ENCODE measurements at places on chromosomes 2 and 18.

GRCh38 chr2:70480468-70480867 is 73.2 kb downstream of the TGFA start:
- H3K4me3 ChIP-seq: no peak overlapping the region
- no peak overlapping the region for H3K27ac ChIP-seq
- DNase-seq: no peak
- peaks cover 13% of the 10 kb centered on the region for H3K27me3 ChIP-seq
- H3K36me3 ChIP-seq: no peaks in the 10 kb centered on the region

- H3K36me3 ChIP-seq: no peaks in the 10 kb centered on the region
- H3K27me3 ChIP-seq: no peaks in the 10 kb centered on the region
- DNase-seq: no peak
Measured at GRCh38 chr2:154911729-154912128, 213.2 kb downstream of the KCNJ3 start.

- H3K36me3 ChIP-seq: no peaks in the 10 kb centered on the region
- peaks cover 2% of the 10 kb centered on the region for H3K4me1 ChIP-seq
- H3K4me3 ChIP-seq: no peak overlapping the region
- no peak for DNase-seq
Measured at GRCh38 chr2:74347303-74347702, 4.1 kb upstream of the SLC4A5 start.

DNA sequence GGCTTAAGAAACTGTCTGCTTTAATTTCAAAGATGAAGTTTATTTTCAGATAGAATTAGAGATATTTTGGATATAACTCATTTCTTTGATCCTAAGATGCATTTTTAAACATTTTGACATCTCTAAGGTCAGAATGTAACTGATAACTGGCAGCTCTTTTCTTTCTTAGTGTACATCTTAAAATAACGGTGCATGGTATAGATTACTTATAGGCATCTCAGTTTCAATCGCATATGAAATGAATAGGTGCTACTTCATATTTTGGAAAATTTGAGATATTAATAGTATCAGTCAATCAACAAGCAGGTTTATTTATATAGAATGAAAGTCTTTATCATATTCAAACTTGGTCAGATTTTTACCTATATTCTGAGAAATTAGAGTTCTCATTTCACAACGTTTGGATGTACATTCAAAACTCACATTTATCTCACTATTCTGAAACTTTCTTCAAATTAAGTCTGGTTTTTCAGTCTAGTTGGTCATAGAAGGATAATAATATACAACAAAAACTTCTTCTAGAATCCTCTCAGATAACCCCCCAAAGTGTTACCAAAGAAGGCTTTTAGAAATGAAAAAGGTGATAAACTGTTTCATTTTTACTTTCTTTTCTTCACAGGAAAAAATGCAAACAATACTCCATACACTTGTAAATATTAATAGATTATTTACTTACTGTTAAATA is 122.8 kb upstream of the WDSUB1 start:
- peaks cover 2% of the 10 kb centered on the region for H3K36me3 ChIP-seq
- no peaks in the 10 kb centered on the region for H3K27me3 ChIP-seq

GRCh38 chr18:47775961-47776360 is 154.5 kb downstream of the SMAD2 start:
- H3K4me3 ChIP-seq: no peak overlapping the region
- peaks cover 8% of the 10 kb centered on the region for H3K27me3 ChIP-seq
- no peak overlapping the region for H3K27ac ChIP-seq

DNA sequence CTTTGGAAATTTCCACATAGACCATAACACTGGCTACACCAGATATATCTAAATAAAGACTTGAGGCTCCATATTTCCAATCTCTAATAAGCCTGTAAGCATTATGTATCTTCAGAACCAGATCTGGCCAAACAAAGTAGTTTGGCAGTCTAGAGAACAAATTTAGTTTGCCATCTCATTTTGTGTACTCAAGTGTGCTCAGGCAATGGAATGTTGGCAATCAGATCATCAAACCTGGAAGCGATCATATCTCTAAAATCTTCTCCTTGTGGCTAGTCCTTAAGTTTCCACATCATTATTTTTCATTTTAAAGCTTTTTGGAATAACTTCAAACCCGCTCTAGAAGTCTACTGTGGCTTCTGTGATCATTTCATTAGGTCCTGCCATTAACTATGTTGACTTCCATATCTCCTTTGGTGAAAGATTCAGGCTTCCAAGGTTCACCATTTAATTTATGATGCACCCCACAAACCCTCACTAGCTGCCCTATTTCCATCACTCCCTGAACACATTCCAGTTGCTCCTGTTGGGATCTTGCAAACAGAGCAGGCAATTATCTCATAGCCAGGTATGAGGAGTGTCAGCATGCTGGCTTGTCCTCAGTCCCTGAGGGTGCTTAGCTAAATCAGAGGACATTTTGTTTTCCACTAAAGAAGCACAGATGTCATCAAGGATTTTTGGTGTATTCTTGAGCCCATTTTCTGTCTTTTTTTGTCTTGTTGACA is 46.2 kb downstream of the WDR75 start:
- no peak overlapping the region for H3K4me3 ChIP-seq
- H3K4me1 ChIP-seq: no peaks in the 10 kb centered on the region

GRCh38 chr2:150853263-150853662 is 365.8 kb upstream of the RND3 start:
- DNase-seq: no peak
- H3K4me3 ChIP-seq: no peak overlapping the region
- no peaks in the 10 kb centered on the region for H3K27me3 ChIP-seq

- H3K4me1 ChIP-seq: peaks cover 31% of the 10 kb centered on the region
- H3K27me3 ChIP-seq: no peaks in the 10 kb centered on the region
Measured at GRCh38 chr2:203824057-203824456, 43.5 kb upstream of the CTLA4 start.

DNA sequence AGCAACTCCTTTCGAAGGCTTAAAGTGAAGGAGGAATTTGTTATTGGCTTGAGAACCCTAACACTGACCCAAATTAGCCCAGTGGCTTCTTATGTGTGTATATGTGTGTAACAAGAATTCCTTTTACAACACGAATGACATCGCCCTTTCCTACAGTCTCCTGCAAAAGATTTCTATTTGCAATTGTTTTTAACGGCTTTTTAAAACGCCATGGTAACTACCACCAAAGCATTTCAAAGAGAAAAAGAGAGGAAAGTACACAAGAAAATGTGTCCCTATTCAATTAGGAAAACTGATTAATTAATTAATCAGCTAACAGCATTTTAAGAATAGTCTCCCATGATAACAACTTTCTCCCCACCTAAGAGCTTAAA is 58.1 kb downstream of the PAX3 start:
- peaks cover 43% of the 10 kb centered on the region for H3K27me3 ChIP-seq
- H3K4me1 ChIP-seq: no peaks in the 10 kb centered on the region
- H3K36me3 ChIP-seq: no peaks in the 10 kb centered on the region

GRCh38 chr2:216572582-216573578 is 60.3 kb upstream of the IGFBP2 start:
- H3K27me3 ChIP-seq: peaks cover 15% of the 10 kb centered on the region
- H3K27ac ChIP-seq: no peak overlapping the region
- H3K36me3 ChIP-seq: no peaks in the 10 kb centered on the region
- DNase-seq: no peak
- H3K4me1 ChIP-seq: no peaks in the 10 kb centered on the region

- no peaks in the 10 kb centered on the region for H3K36me3 ChIP-seq
- no peak overlapping the region for H3K4me3 ChIP-seq
- H3K27me3 ChIP-seq: peaks cover 4% of the 10 kb centered on the region
- no peak for DNase-seq
- H3K4me1 ChIP-seq: peaks cover 22% of the 10 kb centered on the region
Measured at GRCh38 chr2:65388596-65389390, 43.6 kb downstream of the SPRED2 start.

DNA sequence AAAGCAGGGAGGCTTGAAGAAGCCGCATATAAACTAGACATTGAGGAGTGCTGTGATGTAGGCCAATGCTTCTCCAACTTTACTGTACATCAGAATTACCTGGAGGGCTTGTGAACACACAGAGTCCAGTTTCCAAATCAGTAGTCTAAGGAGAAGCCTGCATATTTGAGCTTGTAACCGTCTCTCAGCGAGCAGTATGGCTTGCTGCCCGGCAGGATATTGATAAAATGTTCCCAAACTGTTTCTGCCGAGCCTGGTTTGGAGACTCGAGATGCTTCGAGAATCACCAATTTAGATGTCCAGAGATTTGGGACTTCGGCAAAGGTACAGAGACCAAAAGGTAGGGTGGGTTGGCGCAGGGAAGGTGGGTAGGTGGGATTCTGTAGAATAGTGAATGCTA is 11.0 kb upstream of the RAB31 start:
- H3K27me3 ChIP-seq: peaks cover 41% of the 10 kb centered on the region
- peaks cover 21% of the 10 kb centered on the region for H3K4me1 ChIP-seq
- H3K27ac ChIP-seq: no peak overlapping the region
- H3K36me3 ChIP-seq: no peaks in the 10 kb centered on the region

DNA sequence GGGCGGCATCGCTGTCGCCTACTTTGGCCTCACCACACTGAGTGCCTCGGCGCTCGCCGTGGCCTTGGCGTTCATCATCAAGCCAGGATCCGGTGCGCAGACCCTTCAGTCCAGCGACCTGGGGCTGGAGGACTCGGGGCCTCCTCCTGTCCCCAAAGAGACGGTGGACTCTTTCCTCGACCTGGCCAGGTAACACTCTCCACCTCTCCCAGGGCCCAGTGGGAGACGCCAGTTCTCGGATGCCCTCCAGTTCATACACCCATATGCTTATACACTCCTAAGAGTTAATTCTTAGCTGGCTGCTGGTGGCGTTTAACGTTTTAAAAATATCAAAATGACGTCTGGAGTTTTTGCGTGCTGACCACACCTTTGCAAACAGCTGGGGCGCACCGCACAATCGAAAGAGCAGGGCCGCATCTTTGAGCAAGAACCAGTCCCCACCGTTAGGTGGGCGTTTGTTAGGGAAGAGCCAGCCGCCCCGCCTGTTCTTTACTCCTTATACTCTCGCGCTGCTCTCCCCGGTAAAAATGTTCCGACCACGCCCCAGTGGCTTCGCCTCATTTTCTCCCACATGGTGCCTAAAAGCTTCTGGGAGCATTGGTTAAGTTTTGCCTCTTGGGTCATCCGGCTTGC is 899 bp downstream of the SLC1A4 start:
- H3K4me1 ChIP-seq: peaks cover 74% of the 10 kb centered on the region
- peak overlapping the region; percentile 94 for H3K4me3 ChIP-seq
- H3K27ac ChIP-seq: peak overlapping the region; percentile 69
- peaks cover 45% of the 10 kb centered on the region for H3K36me3 ChIP-seq
- peaks cover 4% of the 10 kb centered on the region for H3K27me3 ChIP-seq

- DNase-seq: no peak
- no peaks in the 10 kb centered on the region for H3K36me3 ChIP-seq
- H3K27me3 ChIP-seq: no peaks in the 10 kb centered on the region
- H3K4me3 ChIP-seq: no peak overlapping the region
- H3K4me1 ChIP-seq: no peaks in the 10 kb centered on the region
Measured at GRCh38 chr2:191526091-191526490, 151.8 kb upstream of the NABP1 start.

DNA sequence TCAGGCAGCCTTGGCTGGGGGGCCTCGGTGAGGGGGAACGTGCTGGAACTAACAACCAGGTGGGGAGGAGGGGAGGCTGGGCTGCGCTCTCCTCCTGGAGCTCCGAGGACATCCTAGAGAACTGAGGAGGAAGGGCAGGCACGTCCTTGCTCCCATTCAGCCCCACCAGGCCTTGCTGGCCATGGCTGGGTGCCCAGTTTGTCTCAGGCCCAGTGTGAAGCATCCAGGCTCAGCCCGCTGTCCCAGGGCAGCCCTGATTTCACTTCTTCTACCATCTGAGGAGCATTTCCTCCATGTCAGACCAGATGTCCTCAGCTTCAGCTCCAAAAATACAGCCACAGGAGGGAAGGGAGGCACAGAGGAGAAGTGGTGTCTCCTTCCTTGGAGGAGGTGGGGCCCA is 125.4 kb downstream of the CELF4 start:
- H3K27ac ChIP-seq: no peak overlapping the region
- H3K4me3 ChIP-seq: no peak overlapping the region
- H3K4me1 ChIP-seq: no peaks in the 10 kb centered on the region

DNA sequence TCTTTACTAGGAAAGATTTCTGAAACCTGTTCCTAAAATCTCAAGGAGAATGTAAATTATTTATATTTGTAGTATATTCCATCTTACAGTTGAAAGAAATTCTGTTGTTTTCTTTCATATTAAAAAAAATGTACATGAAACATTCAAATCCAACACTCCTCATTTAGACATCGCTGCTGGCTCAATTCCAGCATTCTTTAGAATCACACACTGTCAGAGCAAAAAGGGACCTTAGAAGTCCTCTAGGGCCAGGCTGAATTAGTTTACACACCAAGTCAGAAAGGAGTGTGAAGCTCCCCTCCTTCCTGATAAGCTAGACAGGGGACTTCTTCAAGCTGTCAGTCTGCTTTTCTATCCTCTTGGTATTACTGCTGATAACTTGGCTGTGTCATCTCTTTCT is 158.6 kb upstream of the LTBP1 start:
- H3K27me3 ChIP-seq: no peaks in the 10 kb centered on the region
- no peak for DNase-seq
- no peak overlapping the region for H3K4me3 ChIP-seq
- no peak overlapping the region for H3K27ac ChIP-seq

DNA sequence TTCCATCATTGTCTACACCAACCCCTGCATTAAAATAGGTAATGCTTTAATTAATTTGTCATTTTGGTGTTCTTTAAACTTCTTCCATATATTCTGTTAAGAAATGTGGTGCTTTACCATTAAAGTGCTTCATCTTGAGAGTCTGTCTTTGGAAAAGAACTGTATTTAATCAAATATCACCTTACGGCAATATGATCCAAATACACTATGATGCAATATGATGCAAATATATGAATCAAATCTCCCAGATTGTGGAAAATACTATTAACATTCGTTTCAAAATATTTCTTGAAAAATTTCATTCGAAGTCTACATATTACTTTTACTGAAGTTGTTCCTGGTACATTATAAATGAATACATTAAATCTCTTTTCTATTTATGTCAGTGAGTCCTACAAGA is 23.0 kb downstream of the VPS4B start:
- peaks cover 25% of the 10 kb centered on the region for H3K4me1 ChIP-seq
- no peak overlapping the region for H3K4me3 ChIP-seq
- no peak for DNase-seq
- peak overlapping the region; percentile 47 for H3K27ac ChIP-seq
- H3K27me3 ChIP-seq: no peaks in the 10 kb centered on the region

DNA sequence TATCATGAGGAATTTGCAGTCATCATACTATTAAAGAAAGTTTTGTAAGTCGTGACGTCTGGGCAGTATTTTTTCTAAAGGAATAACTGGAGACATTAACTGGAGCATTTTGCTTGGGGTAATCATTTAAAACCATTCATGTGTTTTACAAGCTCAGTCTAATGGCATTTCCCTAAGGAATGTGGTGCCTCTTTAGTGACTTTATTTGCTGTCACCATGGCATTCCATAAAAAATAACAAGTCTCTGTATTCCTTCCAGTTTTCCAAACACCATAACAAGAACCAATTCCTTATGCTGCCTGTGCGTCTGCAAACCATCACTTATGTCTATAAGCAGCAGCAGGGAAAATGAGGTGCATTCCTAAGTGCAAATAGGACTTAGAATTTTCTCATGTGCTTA is 82.8 kb downstream of the EPB41L3 start:
- no peak overlapping the region for H3K27ac ChIP-seq
- H3K4me3 ChIP-seq: no peak overlapping the region
- H3K27me3 ChIP-seq: no peaks in the 10 kb centered on the region
- no peak for DNase-seq

GRCh38 chr2:240926516-240927389 is 20.6 kb downstream of the CROCC2 start:
- DNase-seq: peak; percentile 15
- no peaks in the 10 kb centered on the region for H3K36me3 ChIP-seq
- H3K4me1 ChIP-seq: no peaks in the 10 kb centered on the region

GRCh38 chr2:22855761-22856184 is 529.2 kb upstream of the KLHL29 start:
- no peak for DNase-seq
- H3K27me3 ChIP-seq: no peaks in the 10 kb centered on the region
- no peak overlapping the region for H3K27ac ChIP-seq
- H3K4me3 ChIP-seq: no peak overlapping the region
- H3K4me1 ChIP-seq: no peaks in the 10 kb centered on the region
- no peaks in the 10 kb centered on the region for H3K36me3 ChIP-seq
